ENCODE measurements at places on chromosomes 12 and 14.

DNA sequence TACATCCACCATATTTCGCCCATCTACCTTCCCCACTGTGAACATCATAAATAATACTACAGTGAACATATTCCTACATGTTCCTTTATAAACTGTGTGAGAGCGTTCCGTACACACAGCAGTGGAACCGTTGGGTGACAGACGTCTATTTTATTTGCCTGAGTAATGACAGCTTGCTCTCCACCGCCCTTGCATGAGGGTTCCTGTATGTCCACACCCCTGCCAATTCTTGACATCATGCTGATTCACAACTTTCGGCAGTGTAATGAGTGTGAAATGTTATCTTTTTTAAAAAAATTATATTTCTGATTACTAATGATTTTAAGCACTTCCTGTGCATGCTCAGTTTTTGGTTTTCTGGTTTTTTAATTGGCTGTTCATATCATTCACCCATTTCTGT, 4.3 kb upstream of the RAD52 start:
- no peak for DNase-seq

DNA sequence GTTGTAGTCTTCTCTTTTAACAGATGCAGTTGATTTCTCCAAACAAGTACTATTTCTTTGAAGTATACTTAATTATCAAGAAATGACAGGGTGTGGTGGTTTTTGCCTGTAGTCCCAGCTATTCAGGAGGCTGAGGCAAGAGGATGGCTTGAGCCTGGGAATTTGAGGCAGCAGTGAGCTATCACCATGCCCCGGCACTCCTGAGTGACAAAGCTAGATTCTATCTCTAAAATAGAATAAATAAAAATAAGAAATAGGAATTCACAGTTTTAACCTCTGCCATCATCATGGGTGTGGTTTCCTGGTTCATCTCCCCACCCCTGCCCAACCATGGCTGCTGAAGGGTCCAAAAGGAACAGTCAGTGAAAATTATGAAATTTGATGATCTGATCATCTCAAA, 290.2 kb upstream of the FLRT2 start:
- DNase-seq = no peak

DNA sequence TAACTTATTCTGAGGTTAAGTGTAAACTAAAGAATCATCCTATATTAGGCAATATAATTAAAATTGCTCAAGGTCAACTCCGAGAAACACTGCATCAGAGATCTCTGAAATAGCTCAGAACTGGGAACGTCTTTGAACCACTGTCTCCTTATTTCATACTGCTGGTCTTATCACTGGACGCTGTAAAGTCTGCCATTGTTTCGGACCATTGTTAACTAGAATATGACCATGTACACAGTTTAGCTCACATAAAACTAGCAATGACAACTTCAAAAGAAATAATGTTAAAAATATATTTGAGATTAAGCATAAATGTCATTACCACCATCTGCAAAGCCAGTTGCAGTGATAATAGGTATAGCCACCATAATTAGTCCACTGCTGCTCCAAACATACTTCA, 2.9 kb downstream of the ABCD2 start:
- no peak for DNase-seq

DNA sequence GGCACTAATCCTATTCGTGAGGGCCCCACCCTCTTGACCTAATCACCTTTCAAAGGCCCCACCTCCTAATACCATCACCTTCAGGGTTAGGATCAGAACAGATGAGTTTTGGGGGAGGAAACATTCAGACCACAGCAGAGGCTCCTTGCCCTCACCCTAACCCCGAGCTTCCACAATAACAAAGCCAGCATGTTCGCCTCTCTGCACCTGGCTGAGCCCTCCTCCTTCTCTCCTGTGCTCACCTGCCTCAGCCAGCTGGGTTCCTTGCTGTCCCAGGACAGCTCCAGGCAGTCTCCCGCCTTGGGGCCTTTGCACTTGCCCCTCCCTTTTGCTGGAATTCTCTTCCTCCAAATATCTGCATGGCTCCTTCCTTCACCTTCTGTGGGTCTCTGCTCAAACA, 9.7 kb upstream of the RAN start:
- no peak for DNase-seq

DNA sequence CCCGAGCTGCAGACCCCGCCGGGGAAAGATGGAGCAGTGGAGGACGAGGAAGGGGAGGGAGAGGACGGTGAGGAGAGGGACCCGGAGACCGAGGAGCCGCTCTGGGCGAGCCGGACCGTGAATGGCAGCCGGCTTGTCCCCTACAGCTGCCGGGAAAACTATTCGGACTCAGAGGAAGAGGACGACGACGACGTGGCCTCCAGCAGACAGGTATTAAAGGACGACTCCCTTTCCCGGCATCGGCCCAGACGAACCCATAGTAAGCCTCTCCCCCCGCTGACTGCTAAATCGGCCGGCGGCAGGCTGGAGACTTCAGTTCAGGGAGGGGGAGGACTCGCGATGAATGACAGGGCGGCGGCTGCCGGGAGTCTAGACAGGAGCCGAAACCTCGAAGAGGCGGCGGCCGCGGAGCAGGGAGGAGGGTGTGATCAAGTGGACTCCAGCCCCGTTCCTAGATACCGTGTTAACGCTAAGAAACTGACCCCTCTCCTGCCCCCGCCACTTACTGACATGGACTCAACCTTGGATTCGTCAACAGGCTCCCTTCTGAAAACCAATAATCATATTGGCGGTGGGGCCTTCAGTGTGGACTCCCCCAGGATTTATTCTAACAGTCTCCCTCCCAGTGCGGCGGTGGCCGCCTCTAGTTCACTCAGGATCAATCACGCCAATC, 962 bp downstream of the LEMD3 start:
- no peak for DNase-seq

GRCh38 chr12:75917715-75918114, 113.9 kb downstream of the PHLDA1 start:
- no peak for DNase-seq

DNA sequence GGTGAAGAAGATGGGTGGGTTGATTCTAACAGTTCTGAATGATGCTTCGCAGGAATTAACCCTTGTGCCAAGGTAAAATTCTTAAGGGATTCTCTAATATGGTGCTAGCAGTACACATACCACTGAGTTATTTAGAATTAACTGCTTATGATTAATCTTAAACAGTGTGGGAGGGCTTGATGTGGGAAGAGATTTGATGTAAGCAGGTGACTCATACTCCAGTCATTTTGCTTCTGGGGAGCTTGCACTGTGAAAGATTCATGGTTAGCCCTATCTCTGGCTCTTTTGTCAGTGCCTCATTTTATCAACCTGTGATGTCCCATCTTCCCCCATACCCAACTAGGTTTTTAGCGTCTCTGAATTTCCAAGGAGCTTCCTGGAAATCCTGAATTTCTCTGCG, 83.8 kb downstream of the NRXN3 start:
- DNase-seq = no peak

DNA sequence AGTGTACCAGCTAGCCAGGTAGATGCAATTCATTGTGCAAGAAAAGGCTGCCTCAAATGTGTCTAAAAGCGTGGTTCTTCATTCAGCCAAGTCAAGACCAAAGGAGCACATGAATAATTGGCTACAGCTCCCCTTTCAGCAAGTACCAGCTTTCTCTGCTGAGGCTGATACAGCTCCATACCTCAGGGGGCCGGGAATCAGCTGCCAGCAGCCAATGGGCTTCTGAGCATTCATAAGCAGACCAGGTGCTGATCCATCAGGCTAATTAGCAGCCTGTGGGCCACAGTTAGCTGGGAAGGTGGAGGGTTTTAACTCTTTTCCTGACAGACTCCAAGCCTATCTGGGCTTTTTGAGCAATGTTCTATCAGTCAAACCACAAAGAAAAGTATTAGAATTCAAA, 264.7 kb downstream of the APAF1 start:
- DNase-seq = no peak

DNA sequence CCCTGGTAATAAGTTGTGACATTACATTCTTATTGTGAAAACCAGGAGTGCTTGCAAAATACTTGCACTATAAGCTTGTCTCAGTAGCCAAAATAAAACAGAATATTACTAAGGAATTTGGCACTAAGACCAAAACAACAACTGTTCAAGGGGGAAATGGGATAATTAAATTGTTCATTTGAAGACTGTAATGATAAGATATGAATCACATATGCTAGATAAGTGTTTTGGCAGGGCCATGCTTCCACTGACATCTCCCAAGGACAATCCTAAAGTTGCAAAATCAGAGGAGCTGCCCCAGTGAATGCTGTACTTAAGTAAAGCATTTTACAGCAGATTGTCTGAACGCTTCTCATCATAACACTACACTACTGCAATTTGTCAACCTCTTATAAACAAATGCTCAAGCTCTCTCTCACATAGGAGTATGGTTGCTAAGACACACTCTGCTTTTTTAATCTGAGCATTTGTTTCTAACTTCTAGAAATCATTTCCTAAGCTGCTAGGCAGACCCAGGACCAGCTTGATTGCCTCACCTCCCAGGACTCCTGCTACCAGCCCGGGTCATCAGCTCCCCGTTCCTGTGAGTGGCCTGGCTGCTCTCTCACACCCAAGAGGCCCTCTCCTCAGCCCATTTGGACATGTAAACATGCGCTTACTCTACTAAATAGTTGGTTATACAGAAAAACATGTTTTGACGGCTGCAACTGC, 191.5 kb downstream of the PAX9 start:
- DNase-seq = no peak

All from SIG-M5 (cell line).